Erythroblast (primary cell): ENCODE measurements at places on chromosomes 1 and 21.
A peak's percentile ranks its signal among the peaks of the same experiment; 100 is the strongest.

DNA sequence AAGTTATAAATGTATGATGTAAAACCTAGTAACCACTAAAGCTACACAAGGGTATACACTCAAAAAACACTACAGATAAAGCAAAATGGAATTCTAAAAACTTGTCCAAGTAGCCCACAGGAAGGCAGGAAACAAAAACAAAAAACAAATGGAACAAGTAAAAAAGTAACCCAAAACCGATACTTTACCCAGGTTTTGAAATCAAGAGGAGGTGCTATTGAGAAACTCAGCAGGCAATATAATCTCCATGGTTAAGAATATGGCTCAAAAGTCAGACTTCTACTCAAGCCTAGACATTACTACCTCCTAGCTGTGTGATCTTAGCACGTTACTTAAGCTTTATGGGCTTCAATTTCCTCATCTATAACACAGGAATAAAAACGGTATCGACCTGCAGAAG lies 13.3 kb downstream of the RBBP5 start:
- peak; percentile 20 for DNase-seq

DNA sequence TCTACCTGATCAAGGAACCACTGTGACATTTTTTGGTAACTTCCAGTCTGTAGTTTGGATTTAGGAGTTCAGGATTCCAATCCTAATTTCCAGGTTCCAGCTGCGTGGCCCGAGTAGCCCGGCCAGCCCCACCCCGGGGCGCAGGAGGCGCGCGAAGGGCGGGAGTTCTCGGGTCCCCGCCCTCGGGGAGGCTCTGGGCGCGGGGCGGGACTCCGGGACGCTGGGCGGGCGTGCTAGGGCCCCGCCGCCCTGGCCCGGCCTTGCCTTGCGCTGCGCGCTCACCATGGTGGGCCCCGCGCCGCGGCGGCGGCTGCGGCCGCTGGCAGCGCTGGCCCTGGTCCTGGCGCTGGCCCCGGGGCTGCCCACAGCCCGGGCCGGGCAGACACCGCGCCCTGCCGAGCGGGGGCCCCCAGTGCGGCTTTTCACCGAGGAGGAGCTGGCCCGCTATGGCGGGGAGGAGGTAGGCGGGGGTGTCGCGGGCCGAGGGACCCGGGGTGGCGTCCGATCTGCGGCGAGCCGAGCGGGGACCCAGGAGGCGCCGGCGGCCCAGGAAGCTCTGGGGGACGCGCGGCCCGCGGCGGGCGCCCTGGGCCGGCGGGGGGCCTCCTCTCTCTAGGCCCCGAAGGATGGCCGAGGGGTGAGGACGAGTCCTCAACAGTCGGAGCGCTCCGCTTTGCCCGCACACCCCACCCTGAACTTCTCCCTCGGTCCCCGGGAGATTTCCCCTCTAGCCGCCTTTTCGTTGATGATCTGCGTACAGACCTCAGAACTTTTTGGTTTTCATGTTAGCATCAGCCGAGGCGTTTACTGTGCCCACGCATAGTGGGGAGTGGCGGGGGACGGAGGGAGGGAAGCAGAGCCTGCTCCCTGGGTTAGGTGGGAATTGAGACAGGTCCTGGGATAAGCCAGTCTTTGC lies at the start of gene NENF:
Gene NENF (plus strand): TSS at position 260 of the 916 bp plus-strand sequence. CDS start 24 bp downstream, at position 284.
- DNase-seq = peak; percentile 89

DNA sequence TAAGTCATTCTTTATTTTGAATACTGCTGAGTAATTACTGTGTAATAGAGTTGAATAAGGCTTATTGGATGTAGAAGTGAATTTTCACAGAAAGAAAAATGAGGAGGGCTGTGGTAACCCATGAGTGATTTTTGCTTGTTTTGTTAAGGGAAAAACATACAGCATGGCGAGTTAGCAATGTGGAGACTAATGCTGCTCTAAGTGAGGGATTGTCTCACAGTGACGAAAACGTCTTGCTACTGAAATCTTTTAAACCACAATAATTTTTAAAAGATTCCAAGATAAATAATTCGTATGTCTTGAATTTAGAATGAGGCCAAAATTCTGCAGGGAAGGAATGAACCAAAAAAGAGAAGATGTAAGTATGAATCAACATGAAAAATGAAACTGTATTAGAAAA lies 16.2 kb upstream of the PLA2G4A start:
- DNase-seq = no peak

- no peak for DNase-seq
Measured at GRCh38 chr1:224378855-224379631, 22.4 kb downstream of the CNIH4 start.

GRCh38 chr1:77543822-77544448 lies 138.5 kb downstream of the ZZZ3 start:
- no peak for DNase-seq

GRCh38 chr1:90831910-90832309 lies 114.8 kb upstream of the BARHL2 start:
- DNase-seq = peak; percentile 12
